ENCODE measurements at places on chromosomes 4 and X. TPM values are rescaled to one million over a fixed set of nuclear protein-coding genes. Genes with fewer than 3 reads are reported as not detected.

Gene CLDN2
- not detected for total RNA-seq

Gene PF4V1
- 51.0 TPM for total RNA-seq

Gene PABPC5
- 1.1 TPM for total RNA-seq

Gene CORIN
- 0.09 TPM for total RNA-seq

Gene ZCCHC18
- total RNA-seq, result 0.57 TPM

Gene MAGEE1
- 1.1 TPM for total RNA-seq

Gene STARD8
- total RNA-seq, result 1.3 TPM
